ENCODE measurements at places on chromosomes 4 and X. TPM values are rescaled to one million over a fixed set of nuclear protein-coding genes. Genes with fewer than 3 reads are reported as not detected.

The DCHS2 gene
- total RNA-seq: 0.43 TPM

DNA sequence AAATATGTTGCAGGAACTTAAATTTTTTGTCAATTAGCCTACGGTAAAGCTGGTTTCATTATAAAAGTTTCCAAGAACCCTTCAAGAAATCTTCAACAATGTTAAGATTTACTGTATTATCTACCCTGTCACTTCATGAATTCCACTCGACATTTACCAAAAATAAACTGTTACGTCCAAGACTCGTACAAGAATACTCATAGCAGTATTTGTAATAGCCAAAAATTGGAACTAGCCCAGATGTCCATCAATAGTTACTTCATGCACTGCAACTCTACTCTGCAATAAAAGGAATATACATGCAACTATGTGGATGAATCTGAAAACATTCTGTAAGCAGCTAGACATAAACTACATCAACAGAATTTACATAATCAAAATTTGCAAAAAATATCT lies 13.4 kb downstream of the RBMX start:
- no peak overlapping the region for H3K4me3 ChIP-seq
- peaks cover 13% of the 10 kb centered on the region for H3K36me3 ChIP-seq
- H3K27ac ChIP-seq: no peak overlapping the region
- H3K27me3 ChIP-seq: no peaks in the 10 kb centered on the region
- DNase-seq: no peak
- H3K4me1 ChIP-seq: no peaks in the 10 kb centered on the region

The NALF2 gene
- 3.2 TPM for total RNA-seq

The CPZ gene
- not detected for total RNA-seq

DNA sequence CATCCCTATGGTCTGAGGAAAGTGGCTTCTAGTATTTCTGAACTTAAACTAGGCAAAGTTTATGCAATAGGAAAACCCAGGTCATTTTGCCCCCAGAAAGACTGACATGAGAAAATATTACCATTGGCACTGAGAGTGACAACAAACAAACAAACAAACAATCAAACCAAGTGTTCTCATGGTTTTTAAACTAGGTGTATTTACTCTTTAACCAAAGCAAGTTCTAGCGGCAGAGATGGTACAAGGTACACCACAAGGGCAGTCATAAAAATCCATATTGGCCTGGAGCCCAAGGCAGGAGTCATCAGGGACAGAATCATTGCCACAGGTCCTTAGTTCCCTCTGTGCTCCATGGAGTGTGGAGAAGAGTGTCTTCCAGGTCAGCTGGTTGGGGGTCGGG lies 26.0 kb upstream of the ENPEP start:
- H3K4me3 ChIP-seq: no peak overlapping the region
- no peak overlapping the region for H3K27ac ChIP-seq
- no peaks in the 10 kb centered on the region for H3K27me3 ChIP-seq

DNA sequence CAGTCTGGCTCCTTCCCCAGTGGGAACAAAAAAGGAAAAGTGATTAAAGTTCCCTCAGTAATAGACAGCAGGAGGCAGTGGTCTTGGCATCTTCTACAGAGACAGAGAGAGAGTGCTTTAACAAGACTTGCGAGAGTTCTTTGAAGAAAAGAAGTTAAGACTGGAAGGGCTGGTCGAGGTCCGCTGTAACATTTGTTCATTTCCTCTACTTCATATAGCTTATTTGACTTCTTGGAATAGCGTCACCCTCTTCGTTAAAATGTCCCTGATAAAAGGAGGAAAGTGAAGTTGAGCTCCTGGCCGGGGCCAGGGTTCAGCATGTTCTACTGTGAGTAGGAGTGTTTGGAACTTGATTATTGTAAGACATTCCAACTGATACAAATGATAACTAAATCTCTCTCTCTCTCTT lies 179.8 kb downstream of the SLIT2 start:
- no peaks in the 10 kb centered on the region for H3K36me3 ChIP-seq
- peak; percentile 66 for DNase-seq
- no peaks in the 10 kb centered on the region for H3K27me3 ChIP-seq
- H3K27ac ChIP-seq: peak overlapping the region; percentile 63
- H3K4me3 ChIP-seq: peak overlapping the region; percentile 18
- peaks cover 31% of the 10 kb centered on the region for H3K4me1 ChIP-seq

The CSAG3 gene
- total RNA-seq: not detected

The RAB9B gene
- total RNA-seq: 2.2 TPM

DNA sequence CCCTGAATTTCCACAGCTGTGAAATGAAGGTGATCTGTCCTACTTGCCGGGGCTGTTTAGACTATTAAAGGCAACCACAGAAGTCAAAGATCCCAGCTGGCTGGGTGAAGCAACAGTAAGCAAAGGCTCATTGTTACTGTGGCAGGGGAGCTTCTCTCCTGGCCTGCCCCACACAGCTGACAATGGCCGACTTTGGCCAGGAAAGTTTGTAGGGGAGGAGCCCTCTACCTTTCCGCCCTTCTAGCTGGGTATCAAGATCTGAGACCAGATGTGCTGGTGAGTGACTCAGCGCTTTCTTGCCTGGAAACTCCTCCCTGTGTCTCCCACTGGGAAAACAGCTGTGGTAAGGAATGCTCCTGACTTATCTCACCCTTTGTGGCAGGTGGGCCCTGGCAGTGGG lies 21.1 kb downstream of the RASSF6 start:
- no peaks in the 10 kb centered on the region for H3K36me3 ChIP-seq
- H3K4me3 ChIP-seq: no peak overlapping the region
- no peak overlapping the region for H3K27ac ChIP-seq
- no peaks in the 10 kb centered on the region for H3K27me3 ChIP-seq
- DNase-seq: peak; percentile 39

The ZDHHC9 gene
- 33.1 TPM for total RNA-seq

DNA sequence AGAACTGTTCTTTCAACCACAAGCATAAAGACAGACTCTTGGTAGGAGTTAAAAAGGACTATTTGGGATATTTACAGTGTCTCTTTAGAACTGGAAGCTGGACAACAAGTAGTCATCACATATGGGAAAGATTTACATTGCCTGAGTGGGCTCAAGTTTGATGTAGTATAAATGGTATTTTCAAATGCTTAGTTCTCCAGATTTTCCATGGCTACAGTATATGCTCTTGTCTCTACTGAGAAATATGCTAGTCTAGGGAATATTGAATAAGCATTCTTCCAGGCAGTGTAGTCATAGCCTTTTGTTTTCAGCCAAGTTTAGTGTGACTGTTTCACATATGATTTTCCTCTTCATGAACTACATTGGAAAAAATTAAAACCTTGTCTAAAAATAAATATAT lies 315.6 kb downstream of the ARHGAP24 start:
- no peaks in the 10 kb centered on the region for H3K4me1 ChIP-seq
- H3K27me3 ChIP-seq: no peaks in the 10 kb centered on the region
- H3K4me3 ChIP-seq: no peak overlapping the region
- no peak for DNase-seq
- no peak overlapping the region for H3K27ac ChIP-seq
- H3K36me3 ChIP-seq: no peaks in the 10 kb centered on the region

DNA sequence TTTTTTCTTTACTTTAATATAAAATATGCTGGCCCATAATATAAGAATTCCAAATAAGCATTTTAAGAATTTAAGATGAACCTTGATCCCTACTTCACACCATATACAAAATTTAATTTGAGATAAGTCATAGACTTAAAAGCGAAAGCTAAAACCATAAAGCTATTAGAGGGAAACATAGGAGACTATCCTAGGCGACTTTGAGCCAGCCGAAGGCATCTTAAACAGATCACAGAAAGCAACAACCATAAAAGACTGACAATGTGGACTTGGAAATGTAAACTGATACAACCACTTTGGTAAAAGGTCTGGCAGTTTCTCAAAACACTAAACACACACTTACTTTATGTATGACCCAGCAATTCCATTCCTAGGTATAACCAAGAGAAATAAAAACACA lies 125.0 kb downstream of the EFHC2 start:
- no peaks in the 10 kb centered on the region for H3K36me3 ChIP-seq
- no peak overlapping the region for H3K4me3 ChIP-seq
- no peaks in the 10 kb centered on the region for H3K4me1 ChIP-seq
- H3K27ac ChIP-seq: no peak overlapping the region
- DNase-seq: no peak
- no peaks in the 10 kb centered on the region for H3K27me3 ChIP-seq

GRCh38 chr4:120692964-120693363 lies 229.6 kb downstream of the PRDM5 start:
- peaks cover 17% of the 10 kb centered on the region for H3K4me1 ChIP-seq
- H3K27me3 ChIP-seq: no peaks in the 10 kb centered on the region
- H3K27ac ChIP-seq: no peak overlapping the region

- H3K4me3 ChIP-seq: no peak overlapping the region
- no peaks in the 10 kb centered on the region for H3K27me3 ChIP-seq
- no peak overlapping the region for H3K27ac ChIP-seq
- H3K4me1 ChIP-seq: no peaks in the 10 kb centered on the region
- DNase-seq: no peak
Measured at GRCh38 chr4:101527188-101527587, 179.9 kb upstream of the PPP3CA start.

GRCh38 chr4:48635980-48636379 lies 144.1 kb downstream of the FRYL start:
- no peaks in the 10 kb centered on the region for H3K36me3 ChIP-seq
- no peaks in the 10 kb centered on the region for H3K27me3 ChIP-seq
- no peak overlapping the region for H3K4me3 ChIP-seq
- H3K4me1 ChIP-seq: peaks cover 8% of the 10 kb centered on the region
- H3K27ac ChIP-seq: no peak overlapping the region

The VCX gene
- not detected for total RNA-seq

DNA sequence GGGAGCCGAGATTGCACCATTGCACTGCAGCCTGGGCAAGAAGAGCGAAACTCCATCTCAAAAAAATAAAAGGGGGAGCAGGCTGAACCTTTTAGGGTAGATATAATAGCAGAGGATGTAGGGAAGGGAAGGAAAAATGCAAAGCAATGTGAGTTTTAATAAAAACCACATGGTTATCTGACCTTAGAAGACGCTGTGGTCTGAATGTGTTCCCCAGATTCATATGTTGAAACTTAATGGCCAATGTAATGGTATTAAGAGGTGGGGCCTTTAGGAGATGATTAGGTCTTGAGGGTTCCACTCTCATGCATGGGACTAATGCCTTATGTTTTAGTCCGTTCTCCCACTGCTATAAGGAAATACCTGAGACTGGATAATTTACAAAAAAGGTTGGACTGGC lies 114.1 kb upstream of the STX18 start:
- H3K27ac ChIP-seq: no peak overlapping the region
- H3K36me3 ChIP-seq: no peaks in the 10 kb centered on the region
- H3K27me3 ChIP-seq: no peaks in the 10 kb centered on the region
- H3K4me1 ChIP-seq: peaks cover 7% of the 10 kb centered on the region
- no peak overlapping the region for H3K4me3 ChIP-seq
- no peak for DNase-seq

The COL4A6 gene
- total RNA-seq: 40.5 TPM

The ANKRD50 gene
- 47.5 TPM for total RNA-seq

- H3K27me3 ChIP-seq: peaks cover 11% of the 10 kb centered on the region
- no peak overlapping the region for H3K27ac ChIP-seq
- no peak overlapping the region for H3K4me3 ChIP-seq
- DNase-seq: no peak
Measured at GRCh38 chr4:8165374-8165896, 6.8 kb upstream of the ABLIM2 start.

DNA sequence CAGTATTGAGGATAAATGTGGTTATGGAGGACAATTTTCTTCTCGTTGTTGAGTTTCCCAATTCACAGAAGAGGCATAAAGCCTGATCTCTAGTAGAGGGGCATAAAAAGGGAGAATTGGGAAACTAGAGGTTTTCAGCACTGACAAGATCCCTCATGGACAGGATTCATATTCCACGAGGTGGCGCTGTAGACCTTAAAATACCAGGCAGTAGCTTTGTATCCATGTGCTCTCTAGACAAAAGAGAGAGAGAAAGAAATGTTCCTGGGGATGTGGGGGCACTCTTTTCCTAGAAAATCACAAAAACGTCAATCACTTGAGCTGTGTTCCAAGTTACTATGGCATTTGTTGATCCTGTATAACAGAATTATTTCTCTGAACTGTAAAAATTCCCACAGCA lies 128.3 kb downstream of the MAGEE1 start:
- no peak overlapping the region for H3K27ac ChIP-seq
- no peaks in the 10 kb centered on the region for H3K4me1 ChIP-seq
- H3K4me3 ChIP-seq: no peak overlapping the region
- peak; percentile 78 for DNase-seq

The HGFAC gene
- not detected for total RNA-seq

The GAGE12F gene
- total RNA-seq: not detected

GRCh38 chr4:105625214-105625613 lies 72.8 kb downstream of the ARHGEF38 start:
- H3K36me3 ChIP-seq: no peaks in the 10 kb centered on the region
- H3K27me3 ChIP-seq: no peaks in the 10 kb centered on the region
- H3K4me1 ChIP-seq: no peaks in the 10 kb centered on the region
- no peak overlapping the region for H3K4me3 ChIP-seq

The CT45A8 gene
- not detected for total RNA-seq

DNA sequence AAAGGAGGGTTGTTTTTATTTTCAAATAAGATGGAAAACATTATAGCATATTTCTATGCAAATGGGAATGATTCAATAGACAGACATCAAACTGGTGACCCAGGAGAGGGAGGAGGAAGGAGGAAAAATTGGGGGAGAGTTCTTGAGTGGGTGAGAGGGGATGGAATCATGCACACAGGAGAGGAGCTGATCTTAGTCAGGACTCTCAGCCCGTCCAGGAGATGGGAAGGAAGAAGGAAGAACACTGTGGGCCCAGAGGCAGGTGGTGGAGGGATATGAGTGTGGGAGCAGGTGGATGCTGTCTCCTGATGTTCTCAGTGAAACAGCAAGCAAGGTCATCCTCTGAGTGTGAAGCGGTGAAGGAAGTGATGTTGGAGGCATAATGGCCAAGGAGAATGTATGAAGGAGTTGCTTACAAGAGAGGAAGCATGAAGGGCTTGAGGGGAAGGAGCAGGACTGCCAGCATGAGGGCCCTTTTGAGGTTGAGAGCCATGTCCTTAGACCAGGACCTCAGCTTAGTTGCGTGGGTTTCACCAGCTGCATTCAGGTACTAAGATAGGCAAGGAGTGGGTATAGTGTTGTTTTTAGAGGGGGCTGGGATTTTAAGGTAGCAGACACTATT lies 161.7 kb upstream of the NAP1L5 start:
- H3K4me1 ChIP-seq: no peaks in the 10 kb centered on the region
- DNase-seq: no peak
- H3K27ac ChIP-seq: no peak overlapping the region
- no peaks in the 10 kb centered on the region for H3K27me3 ChIP-seq

The LONRF3 gene
- total RNA-seq: 0.25 TPM

- no peak for DNase-seq
- no peaks in the 10 kb centered on the region for H3K36me3 ChIP-seq
- H3K27ac ChIP-seq: no peak overlapping the region
- no peaks in the 10 kb centered on the region for H3K27me3 ChIP-seq
- no peak overlapping the region for H3K4me3 ChIP-seq
Measured at GRCh38 chr4:153010146-153010545, 74.0 kb downstream of the FHDC1 start.

The MORC4 gene
- 7.6 TPM for total RNA-seq

- H3K4me1 ChIP-seq: no peaks in the 10 kb centered on the region
- no peaks in the 10 kb centered on the region for H3K36me3 ChIP-seq
- DNase-seq: no peak
- no peak overlapping the region for H3K27ac ChIP-seq
Measured at GRCh38 chrX:134936542-134936941, 54.2 kb upstream of the SMIM10 start.

The MBNL3 gene
- total RNA-seq: 2.4 TPM

The ADD1 gene
- 140 TPM for total RNA-seq

GRCh38 chr4:170853422-170854021 lies 763.8 kb upstream of the AADAT start:
- H3K36me3 ChIP-seq: no peaks in the 10 kb centered on the region
- no peaks in the 10 kb centered on the region for H3K4me1 ChIP-seq
- no peak overlapping the region for H3K27ac ChIP-seq

- H3K36me3 ChIP-seq: no peaks in the 10 kb centered on the region
- DNase-seq: peak; percentile 23
- H3K4me1 ChIP-seq: no peaks in the 10 kb centered on the region
- peak overlapping the region; percentile 47 for H3K4me3 ChIP-seq
- peaks cover 16% of the 10 kb centered on the region for H3K27me3 ChIP-seq
Measured at GRCh38 chrX:107935664-107936433, 46.3 kb downstream of the TEX13B start.

The GRIA2 gene
- total RNA-seq: not detected

Data from neural progenitor cell (in vitro differentiated cells).